ENCODE measurements at places on chromosomes 3 and 15.
A peak's percentile ranks its signal among the peaks of the same experiment; 100 is the strongest.

GRCh38 chr3:118761291-118761606 lies 273.4 kb downstream of the IGSF11 start:
- no peak for DNase-seq

GRCh38 chr3:120418446-120418845 lies 32.3 kb downstream of the FSTL1 start:
- no peak for DNase-seq

- DNase-seq = no peak
Measured at GRCh38 chr3:47804577-47804976, 1.6 kb downstream of the DHX30 start.

- no peak for DNase-seq
Measured at GRCh38 chr15:30992249-30992864, 929 bp upstream of the MTMR10 start.

GRCh38 chr3:36909181-36909580 lies 35.7 kb downstream of the TRANK1 start:
- DNase-seq = no peak

GRCh38 chr3:62556121-62556815 lies 182.9 kb upstream of the FEZF2 start:
- DNase-seq = no peak

DNA sequence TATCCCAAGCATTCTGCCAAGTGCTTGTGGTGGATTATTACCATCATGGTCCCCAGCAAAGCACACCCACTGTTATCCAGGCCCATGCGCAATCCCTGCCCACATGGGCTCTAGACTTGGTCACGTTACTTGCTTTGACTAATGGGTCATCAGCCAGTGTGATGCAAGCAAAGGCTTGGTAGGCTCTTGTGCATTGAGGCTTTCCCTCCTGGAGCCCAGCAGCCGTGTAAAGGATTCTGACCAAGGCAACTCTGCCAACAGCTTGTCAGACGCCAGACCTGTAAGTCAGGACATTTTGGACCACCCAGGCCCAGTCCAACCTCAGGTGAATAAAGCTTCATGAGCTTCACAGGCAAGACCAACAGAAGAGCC lies 93.9 kb downstream of the ABHD5 start:
- no peak for DNase-seq

- DNase-seq = peak; percentile 54
Measured at GRCh38 chr3:62718515-62719320, 156.5 kb downstream of the CADPS start.

DNA sequence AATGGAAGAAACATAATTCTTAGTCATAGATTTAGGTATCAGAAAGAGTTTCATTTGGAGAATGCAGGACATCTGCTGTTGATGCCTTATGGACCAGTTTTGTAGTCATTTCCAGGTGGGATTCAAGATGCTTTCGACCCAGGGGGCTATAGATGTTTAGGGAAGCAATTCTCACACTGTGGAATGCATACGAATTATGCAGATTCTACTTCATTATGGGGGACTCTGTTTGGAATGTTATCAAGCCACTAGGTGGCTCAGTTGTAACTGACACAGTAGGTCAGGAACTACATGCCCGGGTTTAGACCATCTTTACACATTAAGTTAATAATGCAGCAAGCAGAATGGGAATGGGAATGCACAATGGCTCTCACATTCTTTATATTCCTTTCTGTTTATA lies 1359.8 kb downstream of the ZPLD1 start:
- DNase-seq = peak; percentile 37
